ENCODE measurements at places on chromosomes 3 and 15.

DNA sequence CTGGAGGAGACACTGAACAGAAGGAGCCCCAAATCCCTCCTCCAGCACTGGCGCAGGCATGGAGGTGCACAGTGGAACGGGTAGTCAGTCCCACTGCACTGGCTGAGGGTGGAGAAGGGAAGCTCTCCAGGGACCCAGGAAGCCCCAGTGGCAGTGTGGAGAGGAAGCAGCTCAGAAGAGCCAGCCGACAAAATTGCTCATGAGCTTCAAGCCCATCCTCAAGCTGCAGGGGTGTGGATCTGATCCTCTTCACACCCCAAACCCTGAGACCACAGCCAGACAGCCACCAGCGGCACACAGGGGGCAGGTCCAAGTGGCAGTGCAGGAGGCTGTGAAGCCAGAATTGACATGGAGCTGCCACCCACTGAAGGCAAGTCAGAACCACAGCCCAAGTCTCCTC lies 32.1 kb downstream of the CYFIP1 start:
- no peak for DNase-seq

GRCh38 chr3:112623717-112624116 lies 17.2 kb downstream of the CCDC80 start:
- no peak for DNase-seq

GRCh38 chr15:72141171-72142084 lies 23.2 kb downstream of the SENP8 start:
- DNase-seq = no peak

DNA sequence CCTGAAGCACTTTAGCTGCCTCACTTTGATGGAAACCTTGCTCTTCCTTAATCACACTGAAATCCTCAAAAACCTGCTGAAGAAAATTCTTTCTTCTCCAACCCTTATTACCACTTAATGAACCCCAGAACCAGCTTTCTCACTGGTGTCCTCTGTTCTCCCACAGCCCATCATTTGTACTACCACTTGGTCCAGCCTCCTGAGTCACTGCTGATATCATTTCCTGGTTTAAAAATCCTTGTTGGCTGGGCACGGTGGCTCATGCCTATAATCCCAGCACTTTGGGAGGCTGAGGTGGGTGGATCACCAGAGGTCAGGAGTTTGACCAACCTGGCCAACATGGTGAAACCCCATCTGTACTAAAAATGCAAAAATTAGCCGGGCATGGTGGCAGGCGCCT lies 418.6 kb upstream of the KCNMB2 start:
- DNase-seq = no peak

DNA sequence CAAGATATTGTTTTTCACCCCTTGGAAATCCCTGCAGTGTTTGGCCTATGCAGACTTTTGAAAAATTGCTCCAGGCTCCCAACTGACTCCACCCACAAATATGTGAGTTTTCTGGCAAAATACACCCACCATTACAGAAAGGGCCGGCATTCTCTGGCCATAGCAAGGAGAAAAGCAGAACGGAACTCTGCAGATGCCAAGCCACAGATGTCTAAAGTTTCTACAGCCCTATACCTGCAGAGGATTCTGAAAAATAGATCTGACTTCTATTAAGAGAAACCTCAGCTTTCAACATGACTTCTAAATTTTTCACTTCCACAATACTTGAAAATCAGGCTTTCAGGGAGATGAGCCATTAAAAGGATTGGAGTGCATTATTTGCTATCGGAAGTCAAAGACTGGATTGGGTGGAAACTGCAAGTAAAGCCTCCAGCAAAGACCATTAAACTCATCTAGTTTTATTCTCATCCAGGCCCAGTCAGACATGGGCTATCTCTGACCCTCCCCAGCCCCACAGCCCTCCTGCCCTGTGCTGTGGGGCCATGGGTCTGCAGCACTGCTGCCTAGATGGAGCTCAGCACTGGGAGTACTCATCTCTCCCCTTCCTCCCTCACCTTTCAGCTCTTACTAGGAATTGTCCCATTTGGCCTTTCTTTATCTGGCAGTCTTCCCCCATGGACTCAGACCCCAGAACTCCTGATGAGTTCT lies 243.1 kb upstream of the GOLGA6L4 start:
- DNase-seq = no peak

DNA sequence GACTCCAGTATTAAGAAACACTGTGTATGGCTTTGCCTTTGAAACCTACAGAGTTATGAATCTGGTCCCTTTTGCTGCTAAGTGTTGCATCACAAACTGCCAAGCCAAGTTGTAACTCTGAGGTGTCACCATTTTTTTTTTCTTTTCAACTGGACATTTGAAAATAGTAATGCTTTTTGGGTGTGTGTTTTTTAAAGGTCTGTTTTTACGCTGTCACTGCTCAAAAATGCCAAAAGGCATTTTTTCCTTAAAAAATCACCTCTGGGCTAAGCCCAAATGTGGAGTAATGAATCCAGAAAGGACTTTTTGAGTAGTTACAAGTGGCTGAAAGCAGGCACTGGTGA lies 9.5 kb downstream of the SMAD3 start:
- no peak for DNase-seq

DNA sequence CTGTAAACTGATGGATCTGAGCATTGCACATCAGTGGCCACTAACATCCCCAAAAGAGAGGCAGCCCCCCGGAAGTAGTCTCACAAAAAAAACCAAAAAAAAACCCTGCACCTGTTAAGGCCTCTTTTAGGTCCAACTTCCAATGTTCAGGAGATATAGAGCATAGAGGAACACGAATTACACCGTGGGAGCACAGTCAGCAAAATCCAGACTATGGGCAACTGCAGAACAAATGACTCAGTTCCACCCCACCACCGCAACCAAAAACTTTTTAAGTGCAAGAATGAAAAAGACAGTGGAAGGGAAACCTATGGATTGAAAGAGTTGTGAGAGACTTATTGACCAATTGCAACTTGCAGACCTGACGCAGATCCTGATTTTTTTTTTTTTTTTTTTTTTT lies 42.2 kb upstream of the NR2E3 start:
- no peak for DNase-seq

- no peak for DNase-seq
Measured at GRCh38 chr3:183252118-183252782, 803 bp upstream of the B3GNT5 start.

DNA sequence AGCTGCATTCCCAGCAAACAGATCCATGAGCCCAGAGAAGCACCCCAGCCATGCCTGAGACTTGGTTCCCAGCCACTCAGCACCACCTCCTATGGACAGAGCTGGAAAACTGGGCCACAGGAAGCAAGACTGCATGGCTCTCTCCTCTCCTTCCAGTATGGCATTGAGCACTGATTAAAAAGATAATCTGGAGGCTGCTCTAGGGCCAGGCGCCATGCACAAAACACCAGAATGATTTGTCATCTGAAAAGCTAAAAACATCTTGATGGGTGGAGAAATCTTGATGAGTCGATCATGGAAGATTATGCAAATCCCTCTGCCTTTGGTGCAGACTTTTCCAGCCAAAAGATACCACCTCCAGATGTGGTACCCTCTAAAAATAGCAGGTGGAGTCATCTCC lies 62.7 kb upstream of the MRPS22 start:
- no peak for DNase-seq

DNA sequence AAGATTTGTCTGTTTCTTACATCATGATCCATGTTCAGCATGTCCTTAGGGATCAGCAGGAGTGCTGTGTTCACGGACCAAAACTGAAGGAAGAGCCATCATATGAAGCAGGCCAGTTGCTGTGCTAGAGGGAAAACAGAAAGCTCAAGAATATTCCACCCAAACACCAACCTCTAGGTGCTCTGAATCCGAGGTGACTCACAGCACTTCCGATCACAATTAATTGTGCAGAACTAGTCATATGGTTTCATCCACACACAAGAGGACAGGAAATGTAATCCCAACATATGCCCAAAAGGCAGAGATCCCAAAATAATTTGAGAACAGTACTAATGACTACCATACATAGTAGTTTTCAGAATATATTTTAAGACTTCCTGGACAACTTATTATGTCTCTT lies 257.9 kb upstream of the KCNH8 start:
- no peak for DNase-seq

DNA sequence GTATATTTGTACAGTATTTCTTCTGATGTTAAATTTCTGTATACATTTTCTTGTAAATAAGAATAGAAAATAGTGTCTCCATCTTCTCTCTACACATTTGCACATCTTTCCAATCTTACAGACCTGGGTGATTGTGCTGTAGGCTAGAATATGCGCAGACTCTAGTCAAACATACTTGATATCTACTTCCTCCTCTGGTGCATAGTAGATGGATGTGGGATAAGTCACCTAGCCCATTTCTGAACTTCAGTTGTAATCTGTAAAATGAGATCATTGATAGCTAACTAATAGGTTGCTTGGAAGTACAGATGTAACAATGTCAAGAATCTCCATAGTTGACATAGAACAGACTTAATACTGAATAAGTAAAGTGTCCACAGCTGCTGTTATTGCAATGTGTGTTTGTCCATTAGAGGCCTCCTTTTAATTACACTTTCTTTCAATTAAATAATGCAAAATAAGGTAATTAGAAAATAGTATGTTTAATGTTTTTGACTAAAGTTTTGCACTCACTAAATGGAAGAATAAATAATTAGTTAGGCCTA lies 46.7 kb downstream of the ALCAM start:
- DNase-seq = no peak

DNA sequence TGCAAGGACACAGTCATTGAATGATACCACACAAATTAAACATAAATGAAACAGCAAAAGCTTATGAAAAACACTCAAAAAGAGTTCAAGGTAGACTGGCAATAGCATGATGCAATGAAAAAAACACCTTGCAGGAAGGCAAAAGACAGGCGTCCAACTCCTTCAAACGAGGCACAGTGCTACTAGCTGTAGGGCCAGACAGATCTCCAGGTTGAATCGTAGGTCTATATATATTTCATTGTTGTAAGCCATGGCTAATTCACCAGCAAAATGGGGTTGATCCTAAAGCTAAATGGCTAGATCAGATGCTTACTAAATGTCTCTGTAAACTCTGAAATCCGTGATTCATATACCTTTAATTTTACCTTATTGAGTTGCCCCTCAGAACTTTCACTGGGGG lies 94.2 kb downstream of the THRB start:
- DNase-seq = no peak

- no peak for DNase-seq
Measured at GRCh38 chr3:114567771-114568170, 273.9 kb downstream of the TIGIT start.

DNA sequence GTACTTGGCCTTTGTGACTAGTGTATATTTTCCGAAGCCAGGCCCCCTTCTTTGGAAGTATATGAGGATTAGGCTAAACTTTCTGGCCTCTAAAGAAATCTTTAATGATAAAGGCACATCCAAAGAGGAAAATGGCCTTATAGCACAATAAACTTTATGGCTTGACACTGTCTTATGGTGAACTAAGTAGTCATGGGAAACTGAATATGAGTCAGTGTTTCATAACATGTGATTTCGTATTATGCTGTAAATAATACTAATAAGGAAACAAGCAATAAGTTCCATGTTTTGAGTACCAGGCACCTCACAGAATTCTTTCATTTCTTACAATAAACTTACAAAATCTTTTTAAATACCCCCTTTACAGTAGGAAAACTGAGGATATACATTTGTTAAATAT lies 8.2 kb downstream of the ZPLD1 start:
- DNase-seq = no peak

DNA sequence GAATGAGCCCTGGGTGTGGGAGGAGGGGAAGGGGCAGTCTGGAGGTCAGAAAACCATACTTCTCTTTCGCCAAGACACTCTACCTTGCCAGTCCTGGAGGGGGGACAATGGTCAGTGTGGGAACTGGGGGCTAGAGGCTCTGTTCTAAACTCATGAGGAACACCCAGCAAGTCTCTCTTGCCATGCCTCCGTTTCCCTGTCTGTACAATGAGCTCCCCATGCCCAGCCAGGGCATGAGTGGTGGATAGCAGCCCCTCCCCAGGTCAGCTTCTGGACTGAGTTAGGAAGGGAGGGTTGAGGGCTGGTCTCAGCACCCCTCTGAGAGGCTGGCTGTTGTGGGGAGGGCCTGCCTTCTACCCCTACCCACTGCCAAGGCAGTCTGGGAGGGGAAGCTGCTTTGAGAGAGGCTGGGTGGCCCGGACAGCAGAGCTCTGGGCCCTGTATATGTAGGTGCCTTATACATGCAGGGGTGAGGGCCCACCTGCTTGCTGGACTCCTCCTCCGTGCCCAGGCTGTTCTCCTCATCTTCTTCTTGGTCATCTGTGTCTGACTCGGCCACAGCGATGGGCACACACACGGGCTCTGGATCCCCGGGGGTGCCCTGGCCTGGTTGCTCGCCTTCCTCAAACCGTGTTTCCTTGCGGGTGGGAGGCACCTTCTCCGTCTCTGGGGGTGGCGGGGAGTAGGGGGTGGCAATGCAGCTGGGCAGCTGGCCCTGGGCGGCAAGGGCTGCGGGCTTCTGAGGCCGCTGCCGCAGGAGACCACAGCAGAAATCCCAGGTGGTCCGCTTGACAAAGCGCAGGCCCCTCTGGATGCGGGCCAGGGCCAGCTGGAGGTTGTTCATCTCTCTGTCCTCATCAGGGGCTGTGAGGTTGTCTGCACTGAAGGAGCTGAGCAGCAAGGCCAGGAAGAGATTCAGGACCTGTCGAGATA lies 68.8 kb downstream of the SCN5A start:
- DNase-seq = no peak

GRCh38 chr15:78878356-78878755 lies 5.7 kb downstream of the MORF4L1 start:
- DNase-seq = no peak

DNA sequence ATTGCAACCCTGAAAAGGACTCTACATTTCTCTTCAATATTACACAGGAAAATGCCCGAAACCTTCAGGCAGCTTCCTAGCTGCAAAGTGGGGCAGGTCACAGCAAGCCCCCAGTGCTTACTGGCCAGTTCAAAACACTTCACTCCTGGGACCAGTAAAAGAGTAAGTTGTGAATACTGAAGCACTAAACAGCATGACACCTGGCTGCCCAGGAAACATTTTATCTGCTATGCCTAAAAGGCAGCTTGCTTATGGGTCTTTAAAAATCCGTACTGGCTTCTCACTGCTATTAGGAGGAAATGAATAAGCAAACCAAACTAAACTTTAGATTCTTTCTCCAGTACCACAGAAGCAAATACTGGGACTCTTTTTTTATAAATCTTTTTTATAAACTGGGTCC lies 457.9 kb upstream of the ALCAM start:
- DNase-seq = no peak

- no peak for DNase-seq
Measured at GRCh38 chr3:7709376-7710082, 792.1 kb upstream of the LMCD1 start.

GRCh38 chr3:107943786-107944523 lies 146.9 kb downstream of the CD47 start:
- DNase-seq = no peak

- DNase-seq = no peak
Measured at GRCh38 chr3:128004661-128005060, 47.6 kb upstream of the SEC61A1 start.

- peak; percentile 39 for DNase-seq
Measured at GRCh38 chr15:78944669-78945407, at the start of gene CTSH. CTSH (minus strand) TSS chr15:78945046; CDS start chr15:78944981, 65 bp downstream.
